ENCODE measurements at places on chromosomes 4 and X.

DNA sequence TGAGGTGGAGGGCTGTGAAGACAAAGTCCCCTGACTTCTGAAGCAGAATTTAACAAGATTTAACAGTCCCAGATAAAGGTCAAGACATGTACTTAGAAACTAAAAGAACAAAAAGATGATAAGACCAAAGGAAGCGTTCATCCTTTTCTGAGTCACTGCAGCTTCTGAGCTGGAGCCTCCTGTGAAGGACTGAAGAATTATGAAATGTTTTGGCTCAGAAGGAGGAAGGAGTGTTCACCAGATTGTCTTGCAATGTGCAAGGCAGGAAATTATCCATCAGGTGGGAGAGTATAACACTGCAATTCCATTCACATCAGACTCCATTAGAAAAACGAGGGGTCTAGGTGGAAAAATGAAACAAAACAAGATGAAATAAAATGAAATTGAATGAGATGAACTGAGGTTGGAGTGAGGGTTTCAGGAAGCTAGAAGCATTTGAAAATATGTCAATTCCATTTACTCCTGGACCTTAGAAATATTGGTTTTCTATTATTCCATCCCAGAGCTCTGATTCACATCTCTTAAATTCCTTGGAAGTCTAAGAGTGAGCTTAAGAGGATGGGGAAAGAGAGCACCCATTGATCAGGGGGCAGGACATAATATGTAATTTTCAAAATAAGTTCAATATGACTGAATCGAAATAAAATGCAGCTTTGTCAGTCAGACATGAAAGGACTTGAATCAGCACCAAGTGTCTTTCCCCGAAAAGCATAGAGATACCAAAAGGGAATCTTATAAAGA, 186.1 kb upstream of the LNX1 start:
- no peak for DNase-seq

- no peak for DNase-seq
Observed at GRCh38 chrX:29295987-29296680, 708.9 kb downstream of the IL1RAPL1 start.

DNA sequence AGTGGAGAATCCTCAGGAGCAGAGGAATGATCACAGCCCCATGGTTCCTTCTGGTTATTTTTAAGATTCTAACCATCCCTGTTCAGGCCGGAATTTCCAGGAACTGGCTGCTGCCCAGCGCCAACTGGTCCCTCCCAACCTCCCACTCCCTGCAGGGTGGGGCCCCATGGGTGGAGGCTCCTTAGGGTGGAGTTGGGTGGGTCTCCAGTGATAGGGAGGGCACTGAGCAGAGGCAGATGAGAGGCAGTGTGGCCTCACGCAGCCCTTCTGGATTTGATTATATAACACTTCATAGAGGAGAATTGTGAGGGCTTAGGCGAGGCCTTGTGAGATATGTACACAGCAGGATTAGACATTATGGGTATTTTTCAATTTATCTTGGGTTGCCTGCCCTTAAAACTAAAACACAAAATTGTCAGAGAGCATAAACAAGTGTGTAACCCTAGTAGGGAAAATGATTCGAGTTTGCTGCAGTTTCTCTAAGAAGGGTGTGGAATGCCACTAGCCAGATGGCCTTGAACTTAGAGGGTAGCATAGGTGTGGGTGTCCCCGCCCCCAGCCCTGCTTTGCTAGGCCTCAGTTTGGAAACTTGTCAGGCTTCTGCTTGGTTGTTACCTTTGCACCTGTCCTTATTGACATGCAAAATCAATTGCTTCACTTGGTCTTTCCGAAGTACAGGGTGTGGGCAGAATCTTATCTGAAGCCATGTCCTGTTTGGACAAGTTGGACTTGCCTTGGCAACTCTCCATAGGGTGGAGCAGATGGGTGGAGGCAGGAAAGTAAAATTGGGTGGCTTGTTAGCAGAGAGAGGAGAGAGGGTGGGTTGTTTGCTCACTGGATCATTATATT, 9.4 kb downstream of the KLF3 start:
- no peak for DNase-seq

GRCh38 chrX:119981286-119982070, 37.9 kb upstream of the NKAP start:
- DNase-seq: no peak

- DNase-seq: no peak
Observed at GRCh38 chr4:40530961-40531635, 98.6 kb downstream of the RBM47 start.

DNA sequence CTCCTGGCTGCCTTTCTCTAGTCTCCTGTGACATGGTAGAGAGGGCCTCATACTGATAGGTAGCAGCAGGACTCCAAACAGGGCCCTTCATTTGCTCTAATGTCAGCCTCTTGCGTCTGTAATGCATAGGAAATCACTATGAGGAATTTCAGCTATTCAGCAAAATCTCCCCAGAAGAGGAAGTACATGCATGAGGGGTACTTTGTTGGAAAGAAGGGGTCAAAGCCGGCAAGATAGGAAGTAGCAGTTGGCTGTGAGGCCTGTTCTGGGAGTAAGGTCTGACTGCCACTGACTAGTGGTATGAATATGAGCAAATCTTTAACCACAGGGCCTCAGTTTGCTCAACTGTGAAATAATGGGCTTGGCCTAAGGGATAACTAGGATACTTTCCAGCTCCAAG, 283.2 kb downstream of the ARHGAP10 start:
- DNase-seq: no peak

GRCh38 chrX:15059474-15059873, 186.3 kb downstream of the MOSPD2 start:
- no peak for DNase-seq

GRCh38 chrX:153820601-153821000, 9.7 kb downstream of the PDZD4 start:
- no peak for DNase-seq

DNA sequence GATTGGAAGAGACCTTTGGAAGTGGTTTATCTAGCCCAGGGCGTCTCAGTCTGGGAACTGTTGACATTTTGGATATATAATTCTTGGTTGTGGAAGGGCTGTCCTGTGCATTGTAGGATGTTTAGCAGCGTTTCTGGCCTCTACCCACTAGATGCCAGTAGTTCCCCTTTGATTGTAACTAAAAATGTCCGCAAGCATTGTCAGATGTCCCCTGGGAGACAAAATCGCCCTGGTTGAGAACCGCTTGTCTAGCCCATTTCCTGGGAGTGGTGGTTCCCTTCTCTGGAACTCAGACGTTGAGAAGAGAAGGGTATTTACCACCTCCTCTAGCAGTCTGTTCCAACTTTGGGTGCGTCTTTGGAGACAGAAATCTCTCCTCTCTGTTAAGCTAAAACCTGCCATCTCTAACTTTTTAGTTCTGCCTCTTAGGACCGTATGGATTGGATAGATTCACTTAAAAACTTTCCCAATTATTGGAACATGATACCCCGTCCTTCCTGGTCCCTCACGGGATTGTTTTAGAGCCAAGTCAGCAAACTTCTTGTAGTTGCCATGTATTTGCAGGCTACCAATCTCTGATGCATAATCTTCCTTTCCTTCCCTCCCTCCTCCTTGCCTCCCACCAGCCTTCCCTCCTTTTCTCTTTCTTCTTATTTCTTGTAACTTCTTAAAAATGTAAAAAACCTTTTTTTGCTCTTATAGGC, 13.9 kb downstream of the TMEM165 start:
- no peak for DNase-seq

DNA sequence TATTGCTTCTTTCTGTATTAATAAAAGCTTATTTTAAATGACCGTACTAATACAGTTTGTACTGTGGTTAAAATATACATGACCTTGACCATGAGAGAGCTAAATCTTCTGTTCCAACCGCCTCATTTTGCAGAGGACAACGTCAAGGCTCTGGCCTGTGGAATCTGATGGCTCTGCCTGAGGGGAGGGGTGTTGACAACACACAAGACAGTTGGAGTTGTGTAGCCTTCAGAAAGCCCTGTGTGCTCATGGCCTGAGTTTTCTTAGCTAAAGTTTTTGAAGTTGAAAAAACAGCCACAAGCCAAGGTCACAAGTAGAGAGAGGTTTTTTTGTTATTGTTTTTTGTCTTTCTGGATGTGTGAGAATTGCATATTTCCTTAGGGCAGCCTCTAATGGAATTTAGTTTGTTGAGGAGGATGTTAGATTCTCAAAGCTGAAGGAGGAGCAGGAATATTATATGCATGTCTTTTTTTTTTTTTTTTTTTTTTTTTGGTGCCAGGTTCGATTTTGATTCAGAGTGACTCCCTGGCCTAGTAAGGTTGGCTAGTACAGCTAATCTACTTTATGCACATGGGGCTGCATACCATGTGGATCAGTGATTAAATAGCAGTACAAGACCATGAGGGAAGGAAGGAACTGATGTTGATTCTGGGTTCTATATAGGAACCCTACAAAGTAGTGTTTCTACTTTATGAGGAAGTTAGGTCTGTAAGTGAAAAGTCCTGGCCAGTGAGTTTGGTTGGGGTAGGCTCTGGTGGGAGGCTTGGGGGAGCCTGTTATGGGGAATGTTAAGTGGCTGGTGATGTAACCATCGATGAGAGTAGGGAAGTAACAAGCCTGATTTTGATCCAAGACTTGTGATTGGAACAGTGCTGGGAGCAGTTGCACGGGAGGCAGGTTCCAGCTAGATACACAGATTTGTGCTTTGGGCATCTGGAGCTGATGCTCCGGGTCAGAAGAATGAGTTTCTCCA, 20.3 kb downstream of the SMS start:
- no peak for DNase-seq

DNA sequence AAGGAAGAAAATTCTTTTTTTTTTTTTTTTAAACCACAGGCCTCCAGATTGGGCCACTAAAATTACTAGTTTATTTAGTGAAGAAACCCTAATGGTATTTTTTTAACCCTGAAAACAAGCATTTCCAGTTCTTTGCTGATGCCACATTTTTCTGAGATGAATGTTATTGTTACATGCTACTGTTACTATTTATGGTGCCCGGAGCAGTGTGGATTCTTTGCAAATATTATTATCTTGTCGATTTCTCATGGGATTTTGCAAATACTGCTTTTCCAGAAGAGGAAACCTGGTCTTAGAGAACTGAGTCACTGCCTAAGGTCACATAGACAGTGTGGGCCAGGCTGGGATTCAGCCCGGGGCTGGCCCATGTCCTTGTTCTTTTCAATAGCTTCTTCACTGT, 8.7 kb upstream of the ALAS2 start:
- no peak for DNase-seq

DNA sequence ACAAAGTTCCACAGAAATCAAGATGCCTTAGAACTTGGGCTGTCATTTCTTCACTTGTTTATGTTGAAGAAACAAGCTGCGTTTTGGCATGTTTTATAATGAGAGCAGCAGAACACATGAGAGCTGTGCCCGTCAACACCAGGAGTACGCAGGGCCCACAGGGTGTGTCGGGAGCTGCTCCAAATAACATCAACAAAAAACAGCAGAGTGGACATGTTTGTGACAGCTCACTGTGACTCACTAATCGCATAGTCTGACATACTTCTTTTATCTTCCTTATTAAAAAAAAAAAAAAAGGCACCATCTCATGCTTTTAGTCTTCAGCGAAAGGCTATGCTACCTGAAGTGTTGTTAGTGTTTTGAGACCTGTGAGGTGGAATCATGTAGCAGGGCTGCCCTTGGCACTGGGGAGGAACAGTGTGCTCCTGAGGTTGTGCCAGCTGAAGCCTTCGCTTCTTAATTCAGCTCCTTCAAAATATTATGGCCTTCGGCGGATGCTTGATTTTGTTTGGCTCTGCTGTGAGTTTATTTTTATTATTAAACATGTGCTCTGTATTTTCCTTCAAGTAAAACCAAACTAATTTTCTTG, 32.8 kb downstream of the FHDC1 start:
- DNase-seq: no peak

DNA sequence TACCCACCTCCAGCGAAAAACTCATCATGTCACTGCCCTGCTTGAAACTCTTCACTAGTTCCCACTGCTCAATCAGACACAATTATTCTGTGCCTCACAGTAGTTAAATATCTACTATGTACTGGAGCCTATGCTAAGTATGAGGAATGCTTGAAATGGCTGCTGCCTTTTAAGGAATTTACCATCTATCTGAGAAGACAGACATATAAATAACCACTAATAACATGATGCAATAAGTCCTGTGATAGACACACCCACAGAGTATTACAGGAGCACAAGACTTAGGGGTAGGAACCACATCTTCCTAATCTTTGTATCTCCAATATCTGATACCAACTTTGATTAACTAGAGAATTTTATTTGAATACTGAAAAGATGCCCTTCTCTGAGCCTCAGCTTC, 21.1 kb downstream of the SLC25A53 start:
- DNase-seq: no peak

GRCh38 chrX:118632862-118633261, 94.5 kb upstream of the IL13RA1 start:
- DNase-seq: no peak

- DNase-seq: no peak
Observed at GRCh38 chr4:139555705-139556070, 331 bp downstream of the SETD7 start.

GRCh38 chr4:10441512-10441911, 15.7 kb downstream of the ZNF518B start:
- DNase-seq: no peak

GRCh38 chr4:37985730-37986275, 25.6 kb downstream of the PTTG2 start:
- DNase-seq: no peak

GRCh38 chrX:44291468-44292092, 51.9 kb downstream of the EFHC2 start:
- DNase-seq: no peak

GRCh38 chrX:2523911-2524310, 23.1 kb upstream of the DHRSX start:
- DNase-seq: no peak

DNA sequence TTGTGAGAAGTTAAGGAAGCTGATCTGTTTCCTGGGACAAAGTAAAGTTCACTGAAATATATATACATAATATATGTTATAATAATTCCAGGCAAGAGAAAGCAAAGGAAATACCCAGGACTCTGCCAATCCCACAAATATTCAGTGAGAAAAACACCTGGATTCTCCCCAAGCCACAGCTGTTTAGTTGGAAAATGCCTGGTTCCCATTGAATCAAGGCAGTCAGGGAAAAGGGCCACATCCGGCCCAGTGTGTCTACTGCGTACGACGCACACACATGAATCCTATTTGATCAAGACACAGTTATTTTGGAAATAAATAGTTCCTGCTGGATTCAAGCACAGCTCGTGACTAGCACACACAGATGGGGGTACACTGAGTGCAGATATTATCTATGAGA, 6.3 kb upstream of the DCHS2 start:
- no peak for DNase-seq

Data from stimulated activated CD4-positive, alpha-beta T cell treated with anti-CD3 and anti-CD28 coated beads, Interleukin-1b, Interleukin-23, amount 100 ng/mL, for 24 hours (primary cell).